ENCODE measurements at places on chromosomes 3 and 15.

DNA sequence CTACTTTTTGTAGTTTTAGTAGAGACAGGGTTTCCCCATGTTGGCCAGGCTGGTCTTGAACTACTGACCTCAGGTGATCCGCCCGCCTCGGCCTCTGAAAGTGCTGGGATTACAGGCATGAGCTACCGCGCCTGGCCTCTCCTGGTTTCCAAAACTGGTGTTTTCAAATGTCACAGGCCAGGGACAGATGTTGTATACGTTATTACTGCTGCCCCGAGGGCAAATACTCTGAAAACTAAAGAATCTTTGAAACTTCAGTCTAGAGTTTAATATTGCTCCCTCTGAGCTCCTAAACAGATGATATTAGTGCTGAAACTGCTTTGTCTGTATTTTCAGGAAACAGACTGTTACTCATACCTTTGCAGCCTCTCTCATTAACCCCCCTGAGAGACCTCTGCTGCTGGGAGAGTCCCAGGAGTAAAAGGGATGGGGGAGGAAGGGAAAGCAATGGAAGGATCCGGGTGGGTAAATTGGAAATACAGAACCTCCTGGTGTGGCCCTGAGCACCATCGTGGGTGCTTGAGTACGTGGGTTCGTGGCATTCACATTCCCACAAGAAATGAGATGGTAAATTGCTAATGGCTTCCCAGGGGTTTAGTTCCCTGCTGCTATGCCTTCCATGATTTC, 96.3 kb upstream of the IGF1R start:
- no peak for DNase-seq

GRCh38 chr3:127419641-127420553, 132.1 kb upstream of the PRR20G start:
- no peak for DNase-seq

DNA sequence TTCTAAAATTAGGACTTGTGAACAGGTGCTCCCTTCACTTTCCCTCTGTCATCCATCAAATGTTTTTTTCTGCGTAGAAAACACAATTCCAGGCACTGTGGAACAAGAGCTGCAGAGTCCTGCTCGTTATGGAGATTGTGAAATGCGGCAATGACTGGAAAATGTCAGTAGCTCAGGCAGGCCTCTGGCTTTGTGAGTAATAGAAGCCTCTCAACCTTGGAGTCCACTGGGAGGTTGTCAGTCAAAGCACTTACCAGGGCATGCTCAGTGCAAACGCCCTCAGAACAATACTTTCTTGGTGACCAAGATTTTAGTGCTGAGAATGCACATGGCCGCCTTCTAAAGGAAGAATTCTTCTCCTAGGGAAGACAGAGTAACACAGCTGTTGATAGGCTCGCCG, 26.7 kb upstream of the MED12L start:
- DNase-seq = no peak

- DNase-seq = peak; percentile 77
Measured at GRCh38 chr3:172550347-172550943, 27.2 kb upstream of the TNFSF10 start.

DNA sequence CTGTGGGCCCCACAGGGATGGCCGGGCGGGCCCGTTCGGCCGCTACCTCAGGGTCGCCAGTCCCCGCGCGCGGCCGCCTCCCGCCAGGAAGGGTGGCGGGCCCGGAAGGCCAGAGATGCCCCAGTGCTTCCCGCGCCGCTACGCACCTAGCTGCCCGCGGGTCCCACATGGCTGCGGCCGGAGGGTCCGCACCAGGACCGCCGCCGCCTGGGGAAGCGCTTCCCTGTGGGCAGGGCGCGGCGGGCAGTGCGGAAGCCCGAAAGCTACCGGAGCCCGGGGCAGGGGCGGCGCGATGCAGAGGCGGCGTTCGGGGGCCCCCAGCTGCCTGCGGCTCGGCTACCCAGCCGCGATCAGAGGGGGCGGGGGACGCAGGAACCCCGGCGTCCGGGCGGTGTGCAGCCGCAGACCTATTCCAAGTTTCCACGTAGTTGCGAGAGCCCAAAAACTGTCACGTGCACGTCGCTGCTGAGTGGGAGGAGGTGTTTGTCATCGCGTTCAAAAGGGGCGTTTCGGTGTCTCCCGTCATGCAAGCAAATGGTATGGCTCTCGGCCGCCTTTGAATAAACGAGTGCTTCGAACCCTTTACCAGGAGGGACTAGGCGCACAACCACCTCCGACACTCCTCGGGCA, at the start of gene TRANK1:
TRANK1 (minus strand) TSS at position 414 of the 630 bp plus-strand sequence; CDS start at position 169, 245 bp downstream.
- DNase-seq = peak; percentile 41

DNA sequence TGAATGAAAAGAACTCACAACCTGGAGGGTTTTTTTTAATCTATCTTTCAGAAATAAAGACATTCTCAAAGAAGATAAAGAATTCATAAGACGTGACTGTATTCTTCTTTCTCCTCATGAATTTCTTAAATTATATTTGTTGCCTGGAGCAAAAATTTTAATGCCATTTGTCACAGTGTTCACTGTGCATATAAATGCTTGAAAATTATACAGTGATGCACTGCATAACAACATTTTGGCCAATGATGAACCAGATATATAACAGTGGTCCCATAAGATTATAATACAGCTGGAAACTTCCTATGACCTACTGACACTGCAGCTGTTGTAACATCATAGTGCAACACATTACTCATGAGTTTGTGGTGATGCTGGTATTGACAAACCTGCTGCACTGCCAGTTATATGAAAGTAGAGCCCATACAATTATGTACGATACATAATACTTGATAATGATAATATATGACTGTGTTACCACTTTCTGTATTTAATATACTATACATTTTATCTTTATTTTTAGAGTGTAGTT, 67.3 kb downstream of the P2RY1 start:
- peak; percentile 6 for DNase-seq

- no peak for DNase-seq
Measured at GRCh38 chr3:69389520-69390248, 3.8 kb upstream of the FRMD4B start.

GRCh38 chr3:149366031-149366430, 11.4 kb downstream of the TM4SF1 start:
- no peak for DNase-seq

DNA sequence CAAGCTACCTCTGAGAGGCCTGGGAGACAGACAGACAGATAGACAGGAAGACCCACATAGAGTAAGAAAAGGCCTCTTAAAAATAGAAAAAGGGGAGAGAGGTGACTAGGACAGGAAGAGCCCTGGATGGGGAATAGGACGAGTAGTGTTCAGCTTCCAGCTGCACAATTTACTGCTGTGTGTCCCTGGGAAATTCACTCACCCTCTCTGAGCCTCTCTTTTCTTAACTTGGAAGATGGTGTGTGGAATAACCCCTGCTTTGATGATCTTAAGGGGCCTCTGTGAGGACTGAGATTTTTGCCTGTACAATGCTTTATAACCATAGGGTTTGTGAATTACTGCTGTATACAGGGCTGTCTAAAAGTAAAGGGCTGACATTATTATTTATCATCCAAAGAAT, 37.5 kb downstream of the FEM1B start:
- no peak for DNase-seq

GRCh38 chr3:141738891-141739363, 829 bp downstream of the RNF7 start:
- peak; percentile 72 for DNase-seq

GRCh38 chr3:11276901-11277300, 4.7 kb downstream of the ATG7 start:
- no peak for DNase-seq

- DNase-seq = no peak
Measured at GRCh38 chr3:45021524-45022297, 4.4 kb upstream of the CLEC3B start.

All from foreskin fibroblast (primary cell).